GM12878 (cell line): ENCODE measurements at places on chromosomes 1 and 21. TPM values are rescaled to one million over a fixed set of nuclear protein-coding genes. Genes with fewer than 3 reads are reported as not detected.

DNA sequence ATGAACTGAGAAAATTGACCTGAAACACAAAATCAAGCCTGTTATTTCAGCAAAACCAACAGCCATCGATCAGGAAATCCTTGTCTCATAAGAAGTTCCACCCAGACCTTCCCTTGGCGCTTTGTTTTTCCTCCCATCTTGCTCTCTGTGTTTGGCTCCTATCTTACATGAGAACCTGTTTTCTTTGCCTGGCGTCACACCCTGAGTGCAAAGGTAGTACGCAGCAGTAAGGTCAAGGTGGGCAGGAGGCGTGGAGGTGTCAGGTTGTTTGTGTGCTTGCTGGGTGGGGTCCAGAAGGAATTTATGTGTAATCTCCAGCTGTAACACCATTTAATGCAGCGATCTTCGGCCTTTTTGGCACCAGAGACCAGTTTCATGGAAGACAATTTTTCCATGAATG is 50.5 kb downstream of the C1orf21 start:
- no peak for DNase-seq

DNA sequence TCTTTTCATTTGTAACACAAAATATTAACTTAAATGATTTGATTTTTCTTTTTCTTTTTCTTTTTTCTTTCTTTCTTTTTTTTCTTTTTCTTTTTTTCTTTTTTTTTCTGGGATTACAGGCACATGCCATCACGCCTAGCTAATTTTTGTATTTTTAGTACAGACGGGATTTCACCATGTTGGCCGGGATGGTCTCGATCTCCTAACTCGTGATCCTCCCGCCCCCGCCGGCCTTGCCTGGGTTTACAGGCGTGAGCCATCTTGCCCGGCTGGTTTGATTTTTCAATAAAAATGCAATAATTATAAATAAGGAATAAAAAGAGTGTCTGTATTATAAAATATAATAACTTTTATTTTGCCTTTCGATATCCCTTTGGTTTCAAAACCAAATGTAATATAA is 146.7 kb upstream of the RGS18 start:
- DNase-seq = no peak

DNA sequence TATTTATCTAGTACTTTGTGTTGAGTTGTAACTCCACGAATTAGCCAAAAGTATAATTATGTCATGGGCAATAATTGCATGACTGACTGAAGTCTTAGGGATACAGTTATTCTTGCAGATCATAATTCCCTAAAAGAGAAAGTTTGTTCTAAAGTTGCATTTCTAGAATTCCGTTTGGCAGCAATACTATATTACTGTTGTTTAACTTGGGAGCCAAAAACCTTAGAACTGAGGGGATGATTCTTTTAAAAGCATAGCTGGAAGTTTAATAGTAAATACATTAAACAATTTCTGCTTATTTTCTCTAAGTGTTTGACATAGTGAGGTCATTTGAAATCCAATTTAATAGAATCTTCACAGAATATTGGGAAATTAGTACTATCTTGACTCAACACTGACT is 356.4 kb upstream of the ADAMTS5 start:
- no peak for DNase-seq

DNA sequence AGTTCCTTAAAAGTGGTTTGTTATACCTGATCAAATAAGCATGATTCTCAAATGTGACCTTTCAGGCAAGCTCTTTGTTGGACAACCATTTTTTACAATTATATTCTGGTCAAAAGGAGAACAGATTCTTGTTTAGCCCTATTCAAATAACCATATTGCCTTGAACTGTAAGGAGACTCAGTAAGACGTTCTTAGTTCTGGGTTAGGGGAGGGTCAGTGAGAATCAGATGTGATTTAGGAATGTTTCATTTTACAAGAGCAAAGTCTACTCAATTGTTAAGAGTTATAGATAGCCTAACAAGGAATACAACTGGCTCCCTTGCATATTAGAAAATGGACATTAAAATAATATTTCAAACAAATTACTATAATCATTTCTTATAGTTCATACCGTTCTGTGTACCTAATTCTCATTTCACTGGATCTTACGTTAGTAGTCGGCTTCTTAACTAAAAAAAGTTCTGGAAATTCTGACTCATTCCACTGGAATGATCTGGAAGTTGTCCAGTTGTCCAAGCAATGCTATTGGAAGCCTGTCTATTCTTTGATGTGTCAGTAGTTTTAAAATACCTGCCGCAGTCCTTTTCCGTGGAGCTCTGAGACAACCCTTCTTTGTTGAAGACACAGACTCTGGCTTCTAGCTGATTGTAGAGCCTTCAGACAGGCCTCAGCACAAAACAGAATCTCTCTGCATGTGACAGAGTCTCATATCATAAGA is 88.8 kb downstream of the MAST2 start:
- DNase-seq = no peak

DNA sequence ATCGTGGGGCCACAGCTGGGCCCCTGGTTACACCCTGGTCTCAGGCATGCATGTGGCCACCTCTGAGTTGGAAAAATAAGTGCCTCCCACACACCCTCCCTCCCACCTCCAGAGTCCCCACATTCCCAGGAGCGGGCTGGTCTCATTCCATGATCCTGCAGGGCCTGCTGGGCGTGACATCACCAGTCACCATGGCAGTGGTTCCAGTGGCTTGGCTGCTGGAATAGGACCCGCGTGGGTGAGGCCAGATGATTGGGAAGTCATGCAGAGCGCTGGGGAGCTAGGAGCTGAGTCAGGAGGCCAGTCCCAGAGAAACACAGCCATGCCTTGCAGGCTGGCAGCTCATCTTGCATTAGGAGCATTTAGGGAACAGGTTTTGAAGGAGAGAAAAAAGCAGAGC is 125.4 kb upstream of the TMEM51 start:
- no peak for DNase-seq

- DNase-seq = no peak
These were observed 19.5 kb downstream of the USP25 start for GRCh38 chr21:15749082-15749860.

DNA sequence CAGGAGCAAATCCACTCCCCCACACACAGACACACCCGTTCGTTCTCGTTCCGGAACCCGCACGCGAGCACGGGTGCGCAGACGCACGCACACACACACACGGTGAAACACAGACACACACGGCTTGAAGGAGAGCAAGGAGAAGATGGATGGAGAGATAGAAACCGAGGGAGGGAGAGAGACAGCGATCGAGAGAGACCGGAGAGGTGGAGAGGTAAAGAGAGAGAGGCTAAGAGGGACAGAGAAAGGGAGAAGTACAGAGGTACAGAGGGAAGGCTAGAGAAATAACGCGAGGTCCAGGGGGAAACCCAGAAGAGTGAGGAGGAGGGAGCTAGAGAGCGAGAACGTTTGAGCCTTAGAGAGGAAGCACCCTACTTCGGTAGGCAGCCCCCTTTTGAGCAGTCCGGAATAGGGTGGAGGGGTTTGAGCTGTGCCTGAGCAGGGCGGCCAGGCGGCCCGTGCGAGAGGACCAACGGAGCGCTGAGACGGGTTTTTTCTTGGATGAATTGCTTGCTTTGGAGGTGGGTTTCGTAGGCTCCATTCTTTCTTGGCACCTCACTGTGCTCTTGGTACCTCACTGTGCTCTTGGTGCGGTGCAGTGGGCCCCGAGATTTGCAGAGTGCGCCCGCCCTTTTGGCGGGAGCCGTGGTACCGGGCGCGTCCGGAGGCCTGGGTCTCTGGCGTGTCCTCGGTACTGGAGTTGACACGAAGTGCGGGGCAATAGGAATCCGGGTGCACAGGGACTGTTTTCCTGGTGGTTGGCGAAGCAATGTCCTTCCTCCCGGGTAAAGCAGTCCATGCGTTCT is 88.4 kb upstream of the RHOU start:
- DNase-seq = no peak

GRCh38 chr1:145730900-145731299 is 11.6 kb downstream of the CD160 start:
- DNase-seq = no peak

- DNase-seq = no peak
These were observed 10.9 kb downstream of the OR14I1 start for GRCh38 chr1:248691567-248692155.

DNA sequence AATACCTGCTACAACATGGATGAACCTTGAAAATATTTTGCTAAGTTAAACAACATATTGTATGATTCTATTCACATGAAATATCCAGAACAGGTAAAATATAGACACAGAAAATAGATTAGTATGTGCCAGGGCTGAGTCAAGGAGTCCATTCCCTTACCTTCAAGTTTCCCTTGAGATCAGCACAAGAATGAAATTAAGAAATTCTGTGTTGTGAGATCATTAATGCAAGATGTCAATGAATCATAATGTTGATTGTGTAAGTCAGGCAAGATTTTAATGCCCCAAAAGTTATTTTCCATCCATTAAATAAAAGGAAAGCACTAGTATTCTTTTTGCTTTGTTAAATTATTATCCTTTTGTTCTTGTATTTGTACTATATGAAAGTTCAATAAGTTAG is 139.4 kb downstream of the MRPL39 start:
- no peak for DNase-seq

GRCh38 chr1:4655674-4656532 is 1.5 kb downstream of the AJAP1 start:
- DNase-seq = no peak

DNA sequence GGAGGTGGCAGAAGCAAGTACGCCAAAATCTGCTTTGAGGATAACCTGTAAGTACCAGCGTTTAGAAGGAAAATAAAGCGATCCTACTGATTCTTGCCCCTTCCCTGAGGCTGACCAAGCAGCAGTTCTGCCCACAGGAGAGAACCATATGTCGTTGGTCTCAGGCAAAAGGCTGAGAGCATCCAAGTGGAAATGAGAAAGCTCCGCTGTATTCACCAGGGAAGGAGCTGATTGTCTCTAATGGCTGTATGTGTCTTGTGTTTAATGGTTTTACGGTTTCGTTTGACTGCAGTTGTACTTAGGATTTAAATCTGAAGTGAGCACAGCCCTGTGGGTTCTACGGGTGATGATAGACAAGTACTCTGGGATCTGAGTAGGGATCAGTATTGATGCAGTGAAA is 21.9 kb downstream of the FAM3B start:
- no peak for DNase-seq

DNA sequence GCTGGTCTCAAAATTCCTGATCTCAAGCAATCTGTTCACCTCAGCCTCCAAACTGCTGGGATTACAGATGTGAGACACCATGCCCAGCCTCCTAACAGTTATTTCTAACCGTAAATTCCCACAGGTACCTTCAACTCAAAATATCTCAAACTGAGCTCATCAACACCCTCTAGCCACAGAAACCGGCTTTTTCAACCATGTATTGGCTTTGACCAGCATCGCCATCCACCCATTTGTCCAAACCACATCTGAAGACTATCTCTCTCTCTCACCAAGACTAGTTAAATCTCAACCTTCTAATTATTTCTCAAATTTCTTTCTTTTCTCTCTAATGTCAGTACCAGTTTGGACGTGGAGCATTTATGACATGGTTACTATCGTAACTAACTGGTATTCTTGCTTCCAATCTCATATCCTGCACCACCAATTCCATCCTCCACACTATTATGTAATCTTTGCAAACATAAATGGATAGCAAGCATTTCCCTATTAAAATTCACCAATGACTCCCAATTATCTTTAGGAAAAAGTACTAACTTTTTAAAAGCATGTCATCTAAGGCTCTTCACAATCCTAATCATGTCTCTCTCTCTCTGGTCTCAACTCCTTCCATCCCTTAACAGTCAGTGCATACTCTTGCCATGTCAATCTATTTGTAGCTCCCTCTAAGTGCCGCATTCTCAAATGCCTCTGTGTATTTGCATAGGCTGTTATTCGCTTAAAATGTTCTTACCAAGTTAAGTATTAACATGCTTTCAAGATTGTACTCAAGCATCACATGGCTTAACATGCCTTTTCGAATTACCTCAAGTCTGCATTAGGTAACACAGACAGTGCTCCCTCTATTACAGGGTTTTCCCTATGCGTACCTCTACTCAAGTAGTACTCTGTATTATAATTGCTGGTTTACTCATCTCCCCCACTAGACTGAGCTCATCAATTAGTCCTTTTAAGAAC is 18.1 kb downstream of the RSBN1 start:
- DNase-seq = no peak

- DNase-seq = no peak
These were observed 14.0 kb upstream of the TRIM63 start for GRCh38 chr1:26081267-26082019.

DNA sequence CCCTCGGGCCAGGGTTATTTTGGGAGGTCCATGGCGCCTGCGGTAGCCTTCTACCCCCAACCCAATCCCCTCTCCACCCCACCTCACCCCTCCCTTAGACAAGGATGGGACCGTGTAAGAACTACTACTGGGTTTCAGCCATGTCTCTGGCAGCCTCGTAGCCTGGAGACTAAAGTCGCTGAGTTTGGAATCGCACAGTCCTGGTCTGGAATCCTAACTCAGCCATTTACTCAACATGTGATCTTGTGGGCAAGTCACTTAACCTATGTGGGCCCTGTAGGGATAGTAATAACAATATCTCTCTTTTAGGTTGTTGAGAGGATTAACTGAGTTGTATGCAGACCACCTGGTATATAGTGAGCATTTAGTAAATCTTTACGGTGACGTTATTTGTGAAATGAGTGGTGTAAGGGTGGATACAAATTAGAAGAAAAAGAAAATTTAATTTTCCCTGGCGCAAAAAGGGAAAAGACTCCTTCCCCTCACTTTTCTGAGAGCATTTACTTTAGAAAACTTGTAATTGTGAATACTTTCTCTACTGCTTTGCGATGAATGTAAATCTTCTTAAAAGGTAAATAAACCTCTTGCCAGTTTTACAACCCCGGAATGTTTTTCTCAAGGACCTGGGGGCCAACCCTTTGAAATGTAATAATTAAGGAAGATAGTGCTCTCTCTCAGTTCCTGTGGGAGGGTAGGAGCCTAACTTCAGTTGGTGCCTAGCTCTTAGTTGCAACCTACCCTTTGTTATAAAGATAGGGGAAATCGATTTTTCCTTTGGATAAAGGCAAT is 615 bp upstream of the MRPS15 start:
- no peak for DNase-seq

- no peak for DNase-seq
These were observed 70.7 kb upstream of the CAMK1G start for GRCh38 chr1:209512821-209513220.

DNA sequence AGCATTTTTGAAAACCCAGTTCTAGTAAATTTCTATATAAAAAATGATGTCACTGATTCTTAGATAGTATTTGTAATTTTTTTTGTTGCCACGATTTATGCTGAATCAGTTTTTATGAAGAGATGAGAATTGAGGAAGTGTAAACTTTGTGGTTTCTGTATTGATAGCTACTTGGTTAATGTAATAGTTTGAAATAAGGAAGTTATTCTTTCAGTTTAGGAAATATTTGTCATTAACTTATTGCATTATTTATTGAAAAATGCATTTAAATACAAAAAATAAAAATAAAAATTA is 97.8 kb downstream of the ZFYVE9 start:
- DNase-seq = no peak

The PCP4L1 gene
- 2.7 and 3.6 TPM in 2 replicates for total RNA-seq

The TPTE gene
- total RNA-seq = not detected in 2 replicates

The AMPD2 gene
- total RNA-seq = 66.5 and 75.9 TPM in 2 replicates

The ZCCHC17 gene
- total RNA-seq = 25.6 and 27.5 TPM in 2 replicates

The GPR25 gene
- total RNA-seq = not detected in 2 replicates

The NUP210L gene
- not detected in 2 replicates for total RNA-seq

The OR10J1 gene
- not detected in 2 replicates for total RNA-seq

The VWA1 gene
- 1.7 and 1.8 TPM in 2 replicates for total RNA-seq
